SJSA1 (cell line): ENCODE measurements at places on chromosomes 12 and 14. TPM values are rescaled to one million over a fixed set of nuclear protein-coding genes. Genes with fewer than 3 reads are reported as not detected.

B4GALNT3 gene
- not detected in 2 replicates for total RNA-seq

NYNRIN gene
- 0.87 and 1.2 TPM in 2 replicates for total RNA-seq

BCL7A gene
- total RNA-seq = 1.5 and 6.4 TPM in 2 replicates

CMA1 gene
- total RNA-seq = not detected in 2 replicates

OTOGL gene
- total RNA-seq = 0.08 and 0.50 TPM in 2 replicates

FICD gene
- total RNA-seq = 6.1 and 11.1 TPM in 2 replicates

C14orf39 gene
- total RNA-seq = 0.05 TPM in 1 of 2 replicates, not detected in the other

GPR84 gene
- not detected in 2 replicates for total RNA-seq

PLA2G1B gene
- total RNA-seq = not detected in 2 replicates

ASIC1 gene
- 0.37 and 0.50 TPM in 2 replicates for total RNA-seq

FOXG1 gene
- not detected in 2 replicates for total RNA-seq

C14orf132 gene
- total RNA-seq = 3.0 TPM in 2 replicates

RNF212B gene
- not detected in 2 replicates for total RNA-seq

PHLDA1 gene
- 19.5 and 23.6 TPM in 2 replicates for total RNA-seq
